HuH-7.5 (cell line): ENCODE measurements at places on chromosomes 12 and 14.

GRCh38 chr14:65753061-65753460 is 340.5 kb downstream of the FUT8 start:
- no peak for DNase-seq

GRCh38 chr14:99320621-99321235 is 48.7 kb upstream of the BCL11B start:
- no peak for DNase-seq

DNA sequence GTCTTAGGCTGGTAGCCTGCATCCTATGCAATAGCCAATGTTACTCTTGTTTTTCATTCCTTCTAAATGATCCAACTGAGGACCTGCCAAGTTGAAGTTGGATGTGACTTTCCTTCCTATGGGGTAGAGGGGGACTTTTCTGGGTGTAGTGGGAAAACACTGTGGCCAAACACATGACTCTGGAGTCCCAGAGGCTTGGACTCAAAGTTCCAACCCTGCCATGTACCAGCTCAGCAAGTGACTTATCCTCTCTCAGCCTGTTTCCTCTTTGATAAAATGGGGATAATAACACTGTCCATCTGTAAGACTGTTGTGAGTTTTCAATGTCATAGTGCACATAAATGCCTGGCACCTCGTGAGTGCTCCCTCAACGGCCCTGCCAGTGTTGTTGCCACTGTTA is 97.0 kb downstream of the ZFP36L1 start:
- no peak for DNase-seq

GRCh38 chr14:89336338-89336737 is 80.7 kb downstream of the FOXN3 start:
- no peak for DNase-seq

DNA sequence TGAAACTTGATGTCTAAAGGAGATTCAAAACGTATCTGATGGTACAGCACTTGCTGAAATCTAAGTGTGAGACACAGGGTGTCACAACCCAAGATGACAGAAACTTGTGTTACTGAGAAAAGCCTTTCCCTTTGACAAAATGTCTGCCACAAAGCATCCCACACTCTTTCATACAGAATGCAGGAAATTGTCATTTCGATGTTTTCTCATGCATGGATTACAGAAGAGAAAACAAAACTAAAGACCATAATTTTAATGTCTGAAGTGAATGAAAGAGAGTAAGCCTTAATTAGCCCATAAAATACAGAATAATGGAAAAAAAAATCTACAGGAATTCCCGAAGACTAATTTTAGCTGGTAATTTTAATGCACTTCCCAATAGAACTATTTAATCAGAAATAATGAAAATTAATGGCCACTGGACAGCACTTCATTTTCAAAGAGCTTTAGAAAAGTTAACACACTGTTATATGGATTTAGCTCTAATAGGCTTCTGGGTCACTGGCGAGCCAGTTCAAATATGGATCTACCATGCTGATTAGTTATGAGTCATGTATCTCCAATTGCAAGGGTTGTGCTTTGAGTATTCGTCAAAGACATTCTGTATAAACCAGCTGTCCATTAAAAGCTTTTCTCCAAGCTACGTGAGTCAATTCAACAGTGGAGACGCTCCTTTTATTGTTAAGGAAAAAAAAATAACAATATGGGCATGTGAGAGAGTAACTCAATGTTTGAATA is 656.7 kb downstream of the SLC16A7 start:
- no peak for DNase-seq

GRCh38 chr14:104294983-104295680 is 156.7 kb downstream of the KIF26A start:
- DNase-seq = no peak

DNA sequence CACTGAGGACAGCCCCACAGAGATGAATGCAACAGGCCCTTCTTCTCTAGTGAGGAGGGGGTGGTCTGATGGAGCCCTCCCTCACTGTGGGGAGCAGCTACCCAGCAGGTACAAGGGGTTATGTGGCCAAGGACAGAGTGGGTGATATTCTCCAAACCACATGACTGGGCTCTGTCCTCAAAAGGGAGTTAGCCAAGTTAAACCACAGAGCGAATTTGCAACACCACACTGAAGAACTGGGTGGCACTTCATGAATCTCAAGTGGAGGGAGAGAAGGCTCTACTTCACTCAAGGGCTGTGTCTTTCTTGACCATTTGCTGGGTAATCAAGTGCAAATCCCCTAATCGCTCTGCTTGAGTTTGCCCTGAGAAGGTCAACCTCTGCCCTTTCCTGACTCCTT is 12.5 kb downstream of the GPR68 start:
- no peak for DNase-seq

DNA sequence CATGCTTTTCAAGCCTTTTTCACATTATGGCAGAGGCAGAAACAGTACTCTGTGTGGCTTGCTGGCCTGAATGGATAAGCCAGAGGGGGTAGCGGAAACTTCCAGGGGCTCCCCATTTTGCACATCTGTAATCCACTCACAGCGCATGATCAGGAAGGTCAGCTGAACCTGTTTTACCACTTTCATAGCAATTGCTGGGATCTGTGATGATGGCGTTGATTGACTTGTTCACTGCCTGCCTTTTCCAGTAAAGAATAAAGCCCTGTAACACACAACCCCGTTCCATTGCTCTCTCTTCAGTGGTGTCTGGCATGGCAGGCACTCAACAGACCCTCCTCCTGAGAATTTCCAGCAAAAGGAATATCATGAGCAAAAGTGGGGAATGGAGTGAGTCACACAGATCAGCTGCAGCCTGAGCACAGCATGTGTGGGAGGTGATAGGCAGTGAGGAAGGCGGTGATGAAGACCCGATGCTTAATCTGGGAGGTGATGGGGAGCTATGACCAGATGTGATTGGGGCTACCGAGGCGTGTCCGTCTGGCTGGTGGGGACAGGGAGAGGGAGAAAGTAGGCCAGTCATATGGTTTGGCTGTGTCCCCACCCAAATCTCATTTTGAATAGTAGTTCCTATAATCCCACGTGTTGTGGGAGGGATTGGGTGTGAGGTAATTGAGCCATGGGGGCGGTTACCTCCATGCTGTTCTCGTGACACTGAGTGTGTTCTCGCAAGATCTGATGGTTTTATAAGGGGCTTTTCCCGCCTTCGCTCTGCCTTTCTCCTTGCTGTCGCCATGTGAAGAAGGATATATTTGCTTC is 44.7 kb upstream of the CHST11 start:
- DNase-seq = no peak
